Activated CD4-positive, alpha-beta T cell treated with anti-CD3 and anti-CD28 coated beads, Interleukin-2, amount 50 U/mL, for 1 hour (primary cell): ENCODE measurements at places on chromosomes 11 and 22.

GRCh38 chr11:119532551-119532950 is 109.6 kb upstream of the THY1 start:
- no peak for DNase-seq

GRCh38 chr11:68904248-68904847 is 657 bp downstream of the IGHMBP2 start:
- peak; percentile 14 for DNase-seq

- DNase-seq: no peak
Observed at GRCh38 chr22:27378311-27378800, 423.2 kb downstream of the MN1 start.

DNA sequence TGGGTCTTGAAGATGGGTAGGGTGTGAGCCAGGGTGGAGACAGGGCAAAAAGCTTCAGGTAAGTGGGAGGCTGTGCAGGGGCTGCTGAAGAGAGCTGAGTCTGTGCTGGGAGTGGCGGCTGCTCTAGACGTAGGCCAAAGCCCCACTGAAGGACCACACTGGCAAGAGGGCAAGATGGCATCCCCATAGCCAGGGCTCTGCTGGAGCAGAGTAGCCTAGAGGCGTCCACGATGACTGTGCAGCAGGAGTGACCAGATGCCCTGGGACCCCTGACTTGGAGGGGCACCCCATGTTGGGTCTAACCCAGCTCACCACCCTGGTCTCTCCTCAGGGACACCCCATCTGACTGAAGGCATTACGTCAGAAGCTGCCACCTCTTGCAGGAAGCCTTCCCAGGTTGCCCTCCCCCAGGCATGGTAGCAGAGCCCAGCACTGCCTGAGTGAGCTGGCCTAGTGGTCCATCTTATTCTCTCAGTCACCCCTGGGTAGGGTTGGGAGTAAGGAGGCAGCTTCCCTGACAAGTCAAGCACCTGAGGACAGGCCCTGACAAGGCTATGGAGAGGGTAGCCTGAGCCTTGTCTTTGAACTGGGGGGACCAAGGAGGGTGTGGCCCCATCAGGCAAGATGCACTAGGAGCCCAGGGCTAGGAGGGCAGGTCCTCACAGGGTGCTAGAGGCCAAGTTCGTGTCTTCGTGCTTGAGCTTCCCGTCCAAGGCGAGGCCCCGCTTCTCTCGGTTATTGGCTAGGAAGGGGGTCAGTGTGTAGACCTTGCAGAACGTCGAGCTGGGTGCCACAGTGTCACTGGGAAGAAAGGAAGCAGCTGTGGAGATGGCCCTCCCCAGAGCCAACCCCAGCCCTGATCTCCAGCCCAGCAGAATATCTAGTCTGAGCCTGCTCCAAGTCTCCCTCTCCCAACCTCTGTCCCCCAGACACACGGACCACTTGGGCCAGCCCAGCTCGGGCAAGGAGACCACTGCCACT is 33.1 kb downstream of the TPBGL start:
- no peak for DNase-seq

GRCh38 chr11:113249491-113249763 is 65.0 kb upstream of the TTC12 start:
- no peak for DNase-seq

GRCh38 chr11:66915046-66915832 is 42.9 kb downstream of the PC start:
- no peak for DNase-seq

- DNase-seq: no peak
Observed at GRCh38 chr11:64539711-64540427, 51.2 kb upstream of the SLC22A12 start.
